ENCODE measurements at places on chromosomes 5 and 9.

DNA sequence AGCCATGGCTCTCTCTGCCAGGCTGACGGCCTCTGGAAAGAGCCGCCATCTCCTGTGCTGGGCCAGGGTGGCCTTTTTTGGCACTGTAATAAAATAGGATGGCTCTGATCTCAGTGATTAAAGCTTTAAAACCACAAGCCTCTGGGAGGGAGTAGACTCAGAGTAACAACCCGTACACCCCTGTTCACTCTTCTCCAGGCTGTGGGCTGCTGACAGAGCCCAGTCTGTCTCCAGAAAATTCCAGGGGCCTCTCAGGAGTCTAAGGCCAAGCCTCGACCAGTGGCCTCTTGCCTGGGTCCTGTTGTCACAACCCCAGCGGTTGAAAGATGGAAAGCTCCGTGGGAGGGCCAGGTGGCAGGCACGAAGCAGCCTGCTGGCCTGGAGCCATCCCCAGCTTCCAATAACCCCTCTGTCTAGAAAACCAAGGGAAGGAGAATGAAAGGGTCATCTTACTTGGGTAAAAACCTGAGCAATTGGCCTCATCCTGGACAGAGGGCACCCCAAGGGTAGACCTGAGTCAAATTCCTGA lies 286.7 kb upstream of the ZNF462 start:
- no peak for DNase-seq

DNA sequence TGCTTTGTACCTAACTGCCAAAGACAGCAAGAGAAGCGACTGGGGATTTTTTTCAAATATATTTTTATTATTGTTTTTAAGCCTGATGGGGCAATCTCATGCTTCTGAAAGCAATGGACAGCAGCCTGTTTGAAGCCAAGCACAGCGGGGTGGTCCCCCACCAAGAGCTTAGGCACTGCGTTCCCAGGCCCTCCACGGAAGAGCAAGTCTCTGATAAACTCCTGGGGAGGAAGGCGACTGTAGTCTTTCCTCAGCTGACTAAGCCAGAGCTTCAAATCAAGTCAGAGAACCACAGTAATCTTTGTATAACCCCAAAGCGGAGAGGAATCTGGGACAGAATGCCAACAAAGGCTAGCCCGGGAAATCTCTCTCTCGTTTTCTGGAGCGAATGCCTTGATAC lies 54.4 kb downstream of the ARSB start:
- no peak for DNase-seq

DNA sequence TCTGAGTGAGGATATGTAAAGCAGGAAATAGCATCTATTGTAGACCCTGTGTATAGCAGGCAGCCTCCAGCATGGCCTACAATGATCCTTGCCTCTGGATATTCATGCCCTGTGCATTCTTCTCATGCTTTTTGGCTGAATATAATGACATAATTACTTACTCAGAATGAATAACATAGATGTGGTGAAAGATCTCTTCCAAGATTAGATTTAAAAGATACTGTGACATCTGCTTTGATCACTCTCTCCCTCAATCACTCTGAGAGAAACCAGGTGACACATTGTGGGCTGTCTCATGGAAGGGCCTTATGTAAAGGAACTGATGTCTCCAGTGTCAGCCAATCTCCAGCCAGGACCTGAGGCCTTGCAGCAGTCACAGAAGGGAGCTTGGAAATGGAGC lies 376.7 kb downstream of the DNAH5 start:
- peak; percentile 67 for DNase-seq

- DNase-seq, result no peak
Observed at GRCh38 chr5:133480866-133481265, 131.5 kb downstream of the FSTL4 start.

DNA sequence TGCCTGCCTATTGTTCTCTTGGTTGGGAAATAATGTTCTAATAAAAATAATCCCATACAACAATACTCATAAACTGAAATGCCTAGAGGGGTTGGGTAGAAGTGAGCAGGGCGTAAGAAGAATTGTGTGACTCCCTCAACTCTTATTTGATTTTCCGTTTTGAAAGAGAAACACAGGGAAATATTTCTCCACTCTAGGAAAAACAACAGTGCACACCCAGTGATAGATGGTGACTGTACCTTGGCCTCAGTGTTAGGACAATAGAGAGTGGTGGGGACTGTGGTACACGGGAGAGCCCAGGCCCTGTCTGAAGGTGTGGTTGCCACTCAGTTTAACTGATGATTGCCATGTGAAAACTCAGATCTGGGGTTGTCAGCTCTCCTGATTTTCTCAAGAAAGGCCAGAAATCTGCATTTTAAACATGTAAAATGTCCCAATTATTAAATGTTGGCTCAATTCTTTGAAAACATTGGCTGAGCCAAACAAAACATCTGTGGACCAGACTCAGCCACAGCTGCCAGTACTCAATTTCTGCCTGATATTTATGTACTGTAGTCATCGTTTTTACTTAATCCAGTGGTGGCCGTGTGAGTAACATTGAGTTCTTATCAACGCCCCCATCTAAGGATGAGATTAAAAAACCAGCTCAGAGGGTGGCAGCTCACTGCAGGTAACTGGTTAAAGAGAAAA lies 103.8 kb upstream of the ZNF618 start:
- DNase-seq, result peak; percentile 29

DNA sequence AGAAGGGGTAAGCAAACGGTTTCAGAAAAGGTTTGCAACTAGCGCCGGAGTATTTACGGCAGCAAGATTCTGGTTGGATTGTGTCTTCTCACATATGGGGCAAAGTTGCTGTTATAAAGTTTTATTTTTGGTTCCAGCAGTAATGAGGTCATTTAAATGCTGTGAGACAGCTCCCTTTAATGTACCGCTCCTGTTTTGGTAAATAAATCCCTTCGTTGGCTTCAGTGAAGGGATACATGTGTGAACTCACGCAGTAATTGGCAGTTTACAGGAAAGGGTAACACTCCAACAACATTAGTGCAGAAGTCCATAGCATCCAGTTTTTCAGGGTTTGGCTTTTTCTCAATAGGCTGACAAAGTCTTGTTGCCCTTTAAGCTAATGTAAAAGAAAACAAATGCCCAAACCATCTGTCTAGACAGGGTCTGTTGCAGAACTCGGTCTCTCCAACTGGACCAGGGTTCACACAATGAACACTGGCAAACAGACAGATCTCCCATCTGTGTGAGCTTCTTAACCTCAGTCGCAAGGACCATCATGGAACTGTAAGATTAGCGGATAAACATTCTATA lies 184.0 kb downstream of the GOLPH3 start:
- no peak for DNase-seq

- peak; percentile 42 for DNase-seq
Observed at GRCh38 chr9:127980706-127981558, at the start of gene EEIG1. Gene EEIG1 (minus strand): TSS chr9:127980989. CDS start chr9:127980137, 852 bp downstream.
